Fibroblast of lung (primary cell): ENCODE measurements at places on chromosomes 16 and 17.

GRCh38 chr16:79644971-79645667 lies 44.6 kb upstream of the MAF start:
- no peak for DNase-seq

DNA sequence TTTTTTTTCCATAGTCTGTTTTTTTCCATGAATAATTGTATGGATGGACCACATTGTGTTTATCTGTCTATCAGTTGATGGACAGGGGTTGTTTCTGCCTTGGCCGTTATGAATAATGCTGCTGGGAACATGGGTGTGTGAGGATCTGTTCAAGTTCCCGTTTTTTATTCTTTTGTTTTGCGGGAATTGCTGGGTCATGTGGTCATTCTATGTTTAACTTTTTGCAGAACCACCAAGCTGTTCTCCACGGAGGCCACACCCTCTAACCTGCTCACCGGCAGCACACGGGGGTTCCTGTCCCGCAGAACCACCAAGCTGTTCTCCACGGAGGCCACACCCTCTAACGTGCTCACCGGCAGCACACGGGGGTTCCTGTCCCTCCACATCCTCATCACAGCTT lies 5.9 kb upstream of the MSLN start:
- DNase-seq: no peak

- no peak for DNase-seq
Measured at GRCh38 chr16:66298006-66298405, 68.5 kb upstream of the CDH5 start.

DNA sequence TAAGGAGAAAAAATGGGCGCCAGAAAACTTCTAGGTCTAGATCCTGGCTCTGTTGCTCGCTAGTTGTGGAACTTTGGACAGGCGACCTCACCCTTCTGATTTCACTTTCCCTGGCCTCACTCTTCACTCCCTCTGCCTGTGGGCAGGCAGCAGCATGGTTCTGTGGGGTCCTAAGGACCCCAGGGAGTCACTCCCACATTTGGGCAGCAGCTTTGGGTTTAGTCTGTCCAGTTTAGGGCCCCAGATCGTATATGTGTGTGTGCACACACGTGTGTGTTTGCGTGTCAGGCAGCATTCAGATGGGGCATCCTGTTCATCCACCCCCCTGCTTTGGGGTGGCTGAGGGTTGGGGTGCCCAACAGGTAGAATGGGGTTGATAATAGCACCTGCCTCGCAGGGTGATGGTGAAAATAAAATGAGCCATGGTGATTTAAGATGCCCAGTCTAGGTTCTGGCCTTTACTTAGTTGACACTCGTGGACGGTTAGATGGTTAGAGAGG lies 102.2 kb downstream of the RAB11FIP4 start:
- no peak for DNase-seq

DNA sequence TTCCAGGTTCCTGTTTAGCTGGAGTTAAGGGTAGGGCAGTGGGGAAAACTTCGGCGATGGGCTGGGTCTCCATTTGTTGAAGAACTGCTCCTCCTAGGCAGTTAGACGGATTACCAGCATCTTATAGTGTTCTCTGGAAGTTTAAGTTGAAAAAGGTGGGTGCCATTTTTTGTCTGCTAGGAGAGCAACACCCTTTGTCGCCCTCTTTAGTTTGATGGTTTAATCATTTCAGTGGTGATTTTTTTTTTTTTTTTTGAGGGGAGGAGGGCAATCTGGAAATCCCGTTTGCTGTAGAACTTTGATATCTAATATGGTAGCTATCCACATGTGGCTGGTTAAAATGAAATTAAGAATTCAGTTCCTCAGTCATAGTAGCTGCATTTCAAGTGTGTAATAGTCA lies 4.1 kb downstream of the UBFD1 start:
- DNase-seq: no peak

GRCh38 chr17:79797492-79798298 lies 818 bp upstream of the CBX8 start:
- no peak for DNase-seq
